ENCODE measurements at places on chromosomes 6 and 20.
A peak's percentile ranks its signal among the peaks of the same experiment; 100 is the strongest.

- DNase-seq = no peak
Observed at GRCh38 chr20:32129863-32130262, 20.3 kb downstream of the TM9SF4 start.

GRCh38 chr20:8242066-8242465, 110.0 kb downstream of the PLCB1 start:
- no peak for DNase-seq

DNA sequence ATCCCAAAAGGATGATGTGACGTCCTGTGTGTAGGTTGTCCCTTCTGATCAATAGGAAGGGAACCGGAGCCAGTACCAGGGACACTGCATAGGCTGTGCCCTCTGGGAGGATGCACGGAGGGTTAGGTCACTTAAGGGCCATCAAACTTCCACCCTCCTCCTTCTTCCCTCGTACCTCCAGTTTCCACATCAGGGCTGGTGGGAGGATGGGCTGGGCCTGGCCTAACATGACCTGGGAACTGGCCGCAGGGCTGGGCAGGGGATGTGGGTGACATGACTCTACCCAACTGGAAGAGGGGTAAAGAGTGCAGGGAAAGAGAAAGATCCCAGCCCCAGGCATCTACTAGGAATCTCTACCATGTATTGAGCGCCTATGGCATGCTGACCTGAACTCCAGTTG, 46.2 kb upstream of the MDGA1 start:
- no peak for DNase-seq

DNA sequence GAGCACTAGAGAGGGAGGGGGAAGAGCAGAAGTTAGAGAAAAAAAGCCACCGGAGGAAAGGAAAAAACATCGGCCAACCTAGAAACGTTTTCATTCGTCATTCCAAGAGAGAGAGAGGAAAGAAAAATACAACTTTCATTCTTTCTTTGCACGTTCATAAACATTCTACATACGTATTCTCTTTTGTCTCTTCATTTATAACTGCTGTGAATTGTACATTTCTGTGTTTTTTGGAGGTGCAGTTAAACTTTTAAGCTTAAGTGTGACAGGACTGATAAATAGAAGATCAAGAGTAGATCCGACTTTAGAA, 2.0 kb downstream of the ID4 start:
- no peak for DNase-seq

- DNase-seq = no peak
Observed at GRCh38 chr6:112522587-112522986, 175.5 kb downstream of the RFPL4B start.

GRCh38 chr6:12637960-12638641, 78.5 kb upstream of the PHACTR1 start:
- DNase-seq = peak; percentile 45

- DNase-seq = no peak
Observed at GRCh38 chr20:49326026-49326425, 48.2 kb upstream of the ZNFX1 start.

- no peak for DNase-seq
Observed at GRCh38 chr6:150029749-150030148, 4.4 kb upstream of the RAET1L start.

DNA sequence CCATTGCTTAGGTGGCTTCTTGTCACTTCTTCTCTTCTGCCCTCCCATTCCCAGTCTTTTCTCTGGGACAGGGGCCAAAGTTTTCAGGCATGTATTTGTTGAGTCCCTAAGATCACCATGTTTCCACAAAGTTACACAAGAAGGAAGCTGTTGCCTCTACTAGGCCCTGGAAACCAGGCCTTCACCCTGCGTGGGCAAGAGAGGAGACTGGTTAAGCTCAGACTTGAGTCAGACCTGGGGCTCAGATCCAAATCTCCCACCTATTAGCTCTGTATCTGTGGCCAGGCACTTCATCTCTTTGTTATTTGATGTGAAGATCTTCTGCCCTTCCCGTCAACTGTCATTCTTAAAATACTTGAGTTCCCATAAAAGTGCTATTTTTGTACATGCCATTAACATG, 154.6 kb downstream of the SASH1 start:
- DNase-seq = no peak

- no peak for DNase-seq
Observed at GRCh38 chr6:112557435-112557834, 210.3 kb downstream of the RFPL4B start.

DNA sequence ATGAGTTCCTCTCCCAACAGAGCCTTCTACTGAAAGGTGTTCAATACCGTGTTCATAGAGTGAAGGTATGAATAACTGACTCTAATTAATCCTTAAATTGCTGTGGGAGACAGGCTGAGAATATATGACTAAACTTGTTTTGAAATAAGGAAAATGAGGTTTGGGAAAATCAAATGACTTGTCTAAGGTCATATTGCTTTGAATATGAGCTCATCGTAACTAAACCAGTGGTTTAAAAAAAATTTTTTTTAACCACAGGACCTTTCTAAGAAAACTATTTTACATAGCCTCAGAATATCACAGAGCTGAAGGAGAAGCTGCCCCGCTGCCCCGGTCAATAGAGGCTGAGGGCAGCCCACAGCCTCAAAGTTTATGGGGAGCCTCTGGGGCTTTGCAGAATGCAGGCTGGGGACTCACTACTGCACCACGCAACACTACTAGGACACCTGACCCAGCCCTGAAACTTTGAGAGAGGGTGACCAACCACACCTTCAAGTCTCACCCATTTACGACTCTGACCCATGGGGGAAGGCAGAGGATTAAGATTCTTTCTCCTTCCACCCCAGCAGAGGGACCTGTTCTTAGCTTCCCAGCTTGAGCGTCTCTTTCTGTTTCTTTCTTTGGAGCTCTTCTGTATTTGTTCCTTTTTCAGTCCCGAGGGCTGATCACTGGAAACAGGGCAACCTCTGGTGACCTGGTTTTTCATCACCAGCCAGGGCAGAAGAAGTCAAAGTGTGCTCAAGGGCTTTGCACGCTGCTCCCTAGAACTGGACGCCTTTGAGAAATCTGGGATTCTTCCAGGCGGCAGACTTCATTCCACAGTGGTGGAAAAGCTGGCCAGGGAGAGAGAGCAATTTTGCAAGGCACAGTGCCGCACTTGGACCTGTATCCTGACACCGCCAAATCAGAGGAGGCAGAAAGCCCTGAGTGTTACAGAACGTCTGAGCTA, 220.2 kb downstream of the ATXN1 start:
- DNase-seq = no peak

DNA sequence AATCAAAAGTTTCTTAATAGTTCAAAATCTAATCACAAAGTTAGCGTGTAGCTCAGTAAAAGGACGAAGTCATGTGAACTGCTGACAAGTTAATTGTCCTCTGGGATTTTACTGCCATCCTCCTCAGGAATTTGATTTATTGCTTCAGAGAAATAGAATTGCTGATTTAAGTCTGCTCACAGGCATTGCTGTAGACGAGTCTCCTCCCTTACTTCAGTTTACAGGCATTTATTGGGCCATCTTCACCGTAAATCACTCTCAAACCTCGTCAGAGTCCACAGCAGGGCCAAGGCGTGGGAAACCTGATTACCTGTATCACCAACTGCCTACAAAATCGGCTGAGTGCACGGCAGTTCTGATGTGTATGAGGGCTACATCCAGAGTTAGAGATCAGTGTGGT, 119.1 kb upstream of the PDE10A start:
- no peak for DNase-seq

- no peak for DNase-seq
Observed at GRCh38 chr6:145278163-145278807, 457.0 kb downstream of the EPM2A start.

- no peak for DNase-seq
Observed at GRCh38 chr20:10079964-10080363, 45.2 kb downstream of the ANKEF1 start.

- no peak for DNase-seq
Observed at GRCh38 chr6:7468382-7469081, 72.9 kb upstream of the DSP start.

DNA sequence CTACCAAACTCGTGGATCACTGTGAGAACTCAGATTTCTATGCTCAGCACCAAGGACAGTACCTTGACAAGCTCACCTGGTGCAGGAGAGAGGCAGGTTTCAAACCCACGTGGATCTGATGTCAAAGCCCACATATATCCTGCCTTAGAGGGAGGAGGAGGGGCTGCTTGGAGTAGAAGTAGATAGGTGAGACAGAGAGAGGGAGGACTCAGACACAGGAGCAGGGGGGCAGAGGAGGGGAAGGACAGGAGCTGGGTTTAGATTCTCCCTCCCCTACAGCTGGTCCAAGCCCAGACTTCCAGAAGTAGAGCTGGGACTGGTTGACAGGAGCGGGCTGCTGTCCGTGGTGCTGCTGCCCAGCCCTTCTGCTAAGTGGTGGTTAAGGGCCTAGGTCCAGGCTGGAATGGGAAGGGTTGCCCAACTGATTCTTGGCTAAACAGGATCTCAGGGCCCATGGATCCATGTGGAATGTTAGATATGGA, 77.5 kb downstream of the CDH22 start:
- DNase-seq = no peak

DNA sequence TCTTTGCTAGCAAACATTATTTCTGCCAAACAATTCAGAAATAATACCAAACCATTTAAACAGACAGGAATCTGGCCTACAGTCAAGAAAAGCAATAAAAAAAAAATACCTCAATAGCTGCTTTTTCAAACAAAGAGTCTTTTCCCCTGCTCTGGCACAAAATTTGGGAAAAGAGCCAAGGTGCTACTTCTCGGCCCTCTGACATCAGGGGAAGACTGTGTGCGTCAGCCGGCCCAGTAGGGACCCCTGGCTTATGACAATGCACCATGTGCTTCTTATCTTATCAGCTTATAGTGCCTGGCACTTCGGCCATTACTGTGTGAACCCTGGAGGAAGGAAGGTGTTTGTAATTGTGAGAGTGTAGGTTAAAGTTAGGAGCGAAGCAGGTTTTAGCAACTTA, 89.4 kb downstream of the PDE10A start:
- no peak for DNase-seq

- no peak for DNase-seq
Observed at GRCh38 chr6:69887714-69888345, 21.5 kb downstream of the COL19A1 start.

- no peak for DNase-seq
Observed at GRCh38 chr6:147808640-147809039, 300.1 kb downstream of the SAMD5 start.

DNA sequence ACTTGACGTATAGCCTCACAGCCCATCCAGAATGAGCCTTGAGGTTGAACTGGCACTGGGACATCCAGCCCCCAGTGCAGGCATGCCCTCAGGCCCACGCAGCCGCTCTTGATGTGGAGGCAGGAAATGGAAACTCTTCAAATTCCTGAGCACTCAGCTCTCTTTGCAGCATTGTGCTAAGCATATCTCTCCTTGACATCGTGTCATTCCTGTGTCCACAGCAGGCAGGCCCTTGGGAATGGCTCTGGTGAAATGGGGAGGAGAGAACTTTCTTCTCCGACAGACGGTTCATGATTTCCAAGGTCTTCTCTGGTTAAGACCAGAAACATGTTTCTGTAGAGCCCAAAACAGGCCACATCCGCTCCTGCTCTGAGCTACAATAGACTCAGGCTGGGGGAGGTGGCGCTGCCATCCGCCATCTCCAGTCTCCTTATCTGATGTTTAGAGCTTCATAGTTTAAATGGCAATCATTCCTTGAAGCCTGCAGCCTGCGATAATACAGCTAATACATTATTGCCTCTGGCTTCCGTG, 248.8 kb downstream of the CDH4 start:
- DNase-seq = no peak

- no peak for DNase-seq
Observed at GRCh38 chr6:136016228-136017225, 165.0 kb downstream of the PDE7B start.

GRCh38 chr20:38875175-38875993, 50.8 kb upstream of the FAM83D start:
- peak; percentile 88 for DNase-seq

DNA sequence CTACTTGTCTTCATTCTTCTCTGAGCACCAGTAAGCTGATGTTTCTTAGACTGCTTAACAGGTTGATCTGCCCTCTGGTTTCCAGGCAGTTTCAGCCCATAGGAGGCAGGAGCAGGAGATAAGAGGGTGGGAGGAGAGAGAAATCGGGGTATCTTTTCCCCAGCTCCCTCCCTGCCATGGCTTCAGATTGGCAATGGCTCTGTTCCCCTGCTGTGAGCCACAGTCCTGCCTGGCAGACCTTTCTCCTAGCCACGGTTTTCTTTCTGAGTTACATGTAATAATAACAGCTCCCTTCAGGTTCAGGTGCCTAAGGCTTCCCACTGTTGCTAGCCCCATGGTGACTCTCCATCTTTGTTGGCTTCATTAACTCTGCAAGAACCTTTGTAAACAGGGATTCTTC, 115.3 kb downstream of the CD83 start:
- DNase-seq = no peak

DNA sequence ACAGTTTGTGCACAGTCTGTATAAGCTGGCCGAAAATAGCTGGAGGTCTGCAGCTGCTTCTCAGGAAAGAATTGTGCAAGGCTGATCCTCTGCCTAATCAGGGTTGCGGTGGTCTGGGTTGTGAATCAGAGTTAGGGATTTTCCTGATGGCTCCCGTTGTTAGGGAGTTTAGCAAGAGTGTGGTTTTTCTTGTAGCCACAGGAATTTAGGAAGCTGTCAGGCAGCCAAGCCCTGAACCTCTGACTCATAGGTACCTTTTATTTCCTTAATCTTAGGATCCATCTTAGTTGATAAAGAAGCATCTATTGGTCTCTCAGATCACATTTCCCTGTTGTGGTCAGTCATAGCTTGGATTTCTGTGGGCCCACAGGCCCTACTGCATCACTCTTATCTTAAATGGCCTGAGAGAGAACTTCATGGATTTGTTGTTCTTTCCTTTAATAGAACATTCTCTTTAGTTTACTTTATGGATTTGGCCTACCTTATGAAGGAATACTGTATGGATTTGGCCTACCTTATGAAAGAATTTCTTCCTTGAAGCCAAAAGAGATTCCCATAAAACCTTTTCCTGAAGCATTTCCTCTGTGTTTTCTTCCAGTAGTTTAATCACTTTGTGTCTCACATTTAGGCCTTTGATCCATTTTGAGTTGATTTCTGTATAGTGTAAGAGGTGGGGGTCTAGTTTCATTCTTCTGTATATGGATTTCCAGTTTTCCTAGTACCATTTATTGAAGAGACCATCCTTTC, 10.3 kb downstream of the KIF25 start:
- DNase-seq = no peak

DNA sequence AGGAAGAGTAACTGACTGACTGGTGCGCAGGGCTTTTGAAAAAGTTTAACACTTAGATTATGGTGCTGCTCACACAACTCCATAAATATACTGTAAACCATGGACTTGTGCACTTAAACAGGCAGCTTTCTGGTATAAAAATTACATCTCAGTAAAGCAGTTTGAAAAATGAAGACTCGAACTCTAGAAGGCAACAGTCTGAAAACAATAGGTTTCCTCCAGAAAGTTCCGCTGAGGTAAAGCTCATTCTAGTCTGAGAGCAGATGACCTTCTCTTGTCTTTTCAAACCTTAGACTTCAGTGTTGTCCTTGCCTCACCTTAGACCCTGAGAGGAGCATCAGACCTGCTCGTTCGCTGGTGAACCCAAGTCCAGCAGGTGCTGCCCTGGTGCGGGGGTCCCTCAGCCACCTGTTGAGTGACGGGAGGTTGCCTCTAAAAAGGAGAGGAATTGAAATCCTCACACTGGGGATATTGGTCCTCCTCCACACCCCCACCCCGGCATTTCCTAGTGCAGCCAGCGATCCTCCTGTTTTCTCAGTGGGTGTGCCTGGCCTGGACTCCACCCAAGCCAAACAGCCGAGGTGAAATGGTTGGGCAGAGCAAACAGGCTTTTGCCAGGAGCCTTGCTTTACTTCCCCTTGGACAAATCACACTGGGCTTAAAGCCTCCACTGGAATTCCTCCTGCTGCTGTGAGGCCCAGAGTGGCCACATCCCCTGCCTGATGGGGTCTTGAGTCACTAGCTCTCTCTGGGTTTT, 14.7 kb upstream of the PYGB start:
- DNase-seq = no peak
